ENCODE measurements at places on chromosomes 1 and 21.

- peak; percentile 56 for ATAC-seq
These were observed 33.1 kb downstream of the LTN1 start for GRCh38 chr21:28959367-28960099.

DNA sequence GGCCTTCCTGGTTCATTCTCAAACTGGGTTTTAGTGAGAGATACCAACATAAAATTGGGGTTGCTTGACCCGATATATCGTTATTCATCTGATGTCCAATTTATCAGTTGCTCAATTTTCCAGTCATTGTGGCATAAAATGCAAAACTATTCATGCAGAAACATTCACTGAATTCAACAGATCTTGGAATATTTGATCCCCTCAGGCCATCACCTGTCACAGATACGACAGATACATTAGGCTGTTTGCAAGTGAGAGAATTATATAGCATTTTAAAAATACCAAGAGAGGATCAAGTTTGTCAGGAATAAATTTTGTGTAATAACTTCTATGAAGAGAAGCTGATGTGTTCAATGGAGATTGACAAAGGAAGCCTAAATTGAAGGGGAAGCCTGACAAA lies 67.1 kb downstream of the MAP10 start:
- no peak for ATAC-seq

GRCh38 chr1:248798791-248799190 lies 26.9 kb downstream of the SH3BP5L start:
- ATAC-seq, result no peak

- peak; percentile 51 for ATAC-seq
These were observed 74.1 kb downstream of the GALNT2 start for GRCh38 chr1:230141021-230141648.

- no peak for ATAC-seq
These were observed 16.0 kb downstream of the ST6GALNAC3 start for GRCh38 chr1:76090283-76091203.

GRCh38 chr1:202956969-202957368 lies 1.1 kb downstream of the ADIPOR1 start:
- no peak for ATAC-seq

GRCh38 chr1:93845538-93846205 lies 33.3 kb downstream of the DNTTIP2 start:
- ATAC-seq, result peak; percentile 55

DNA sequence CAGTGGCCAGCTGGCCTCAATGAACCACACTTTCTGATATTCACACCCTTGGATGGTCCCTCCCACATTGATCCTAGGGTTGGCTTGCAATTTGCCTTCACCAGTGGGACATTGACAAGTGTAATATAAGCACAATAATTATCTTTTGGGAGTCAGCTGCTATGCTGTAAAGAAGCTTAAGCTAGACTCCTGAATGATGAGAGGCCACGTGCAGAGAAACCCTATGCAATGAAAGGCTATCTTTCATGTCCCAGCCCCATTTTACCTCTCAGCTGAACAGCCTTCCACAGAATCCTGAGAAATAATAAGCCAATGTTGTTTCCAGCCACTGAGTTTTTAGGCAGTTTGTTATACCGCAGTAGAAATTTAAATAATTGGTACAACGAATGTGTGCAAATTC lies 11.1 kb upstream of the C8A start:
- no peak for ATAC-seq

GRCh38 chr1:77063118-77063517 lies 156.1 kb downstream of the PIGK start:
- ATAC-seq, result no peak

GRCh38 chr1:222233444-222234158 lies 314.3 kb downstream of the HHIPL2 start:
- ATAC-seq, result no peak

- ATAC-seq, result no peak
These were observed 74.5 kb downstream of the S1PR1 start for GRCh38 chr1:101311146-101311920.

DNA sequence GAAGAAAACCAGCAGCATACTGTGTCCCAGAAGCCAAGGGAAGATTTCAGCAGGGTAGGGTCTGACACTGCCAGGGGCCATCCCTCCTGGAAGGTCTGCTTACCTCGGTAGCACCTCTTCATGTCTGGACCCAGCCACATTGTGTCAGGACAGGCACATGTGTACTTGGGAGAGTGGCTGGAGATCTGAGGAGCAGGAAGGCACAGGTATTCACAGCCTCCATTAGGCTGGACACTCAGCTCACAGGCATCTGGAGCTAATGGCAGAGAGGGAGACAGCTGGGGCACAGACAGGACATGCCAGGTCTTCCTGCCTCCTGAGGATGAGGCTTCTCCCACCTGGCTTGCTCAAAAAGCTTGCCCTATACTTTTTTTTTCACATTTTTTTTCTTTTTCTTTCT lies 19.9 kb upstream of the MAGOH start:
- no peak for ATAC-seq

GRCh38 chr1:246001837-246002230 lies 505.2 kb downstream of the SMYD3 start:
- ATAC-seq, result no peak

DNA sequence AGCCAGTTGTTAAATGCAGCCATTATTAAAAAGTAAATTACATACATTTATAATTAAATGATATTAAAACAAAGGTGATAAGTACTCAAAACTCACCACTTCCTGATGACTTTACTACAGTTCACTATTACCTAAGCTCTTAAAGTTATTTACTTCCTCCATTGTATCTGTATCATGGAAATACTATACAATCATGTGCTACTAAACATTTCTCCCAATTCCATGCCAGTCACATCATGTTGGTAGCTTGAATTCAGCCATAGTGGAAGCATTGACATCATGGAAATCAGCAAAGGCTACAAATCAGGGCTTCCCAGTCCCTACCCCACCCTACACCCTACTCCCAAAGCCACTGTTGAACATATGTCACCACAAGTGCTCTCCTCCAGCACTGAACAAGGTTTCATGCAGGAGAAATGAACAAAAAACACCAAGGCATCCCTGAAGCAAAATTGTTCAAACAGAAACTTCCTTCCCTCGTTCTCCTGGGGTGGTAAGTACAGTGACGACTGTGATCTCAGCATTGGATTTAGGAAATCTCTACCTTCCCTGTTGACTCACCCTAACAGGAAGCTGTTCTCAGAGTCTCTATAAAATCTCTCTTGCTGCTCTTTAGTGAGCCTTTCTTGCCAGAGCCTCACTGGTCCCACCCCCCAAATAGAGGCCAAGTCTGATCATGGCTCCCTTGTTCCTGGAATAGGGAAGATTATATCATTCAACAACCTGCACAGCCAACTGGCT lies 12.7 kb downstream of the VSIG8 start:
- no peak for ATAC-seq

GRCh38 chr1:47536646-47537118 lies 98.8 kb downstream of the FOXD2 start:
- ATAC-seq, result no peak

GRCh38 chr1:174812656-174813055 lies 187.1 kb upstream of the CACYBP start:
- no peak for ATAC-seq

DNA sequence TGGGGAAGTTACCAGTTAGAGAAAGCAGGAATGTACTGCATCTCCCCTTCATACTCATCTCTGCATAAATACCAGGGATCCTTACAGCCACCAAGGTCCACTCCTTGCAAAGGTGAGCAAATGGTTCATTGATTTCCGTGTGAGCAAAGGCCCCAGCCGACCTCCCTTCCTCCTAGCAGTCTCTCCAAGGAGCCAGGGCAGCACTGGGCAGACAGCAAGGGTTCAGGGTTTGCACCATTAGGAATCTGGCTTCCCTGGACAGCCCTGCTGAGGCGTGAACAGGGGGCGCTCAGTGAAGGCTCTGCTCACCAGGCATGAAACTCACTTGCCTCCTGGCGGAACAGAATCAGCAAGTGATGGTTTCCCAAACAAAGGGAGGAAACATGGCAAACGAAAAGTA lies 65.7 kb downstream of the MRPL37 start:
- no peak for ATAC-seq

- no peak for ATAC-seq
These were observed 71.9 kb downstream of the HIVEP3 start for GRCh38 chr1:41846625-41847405.

GRCh38 chr1:25031966-25032667 lies 102.0 kb upstream of the RUNX3 start:
- ATAC-seq, result peak; percentile 58

DNA sequence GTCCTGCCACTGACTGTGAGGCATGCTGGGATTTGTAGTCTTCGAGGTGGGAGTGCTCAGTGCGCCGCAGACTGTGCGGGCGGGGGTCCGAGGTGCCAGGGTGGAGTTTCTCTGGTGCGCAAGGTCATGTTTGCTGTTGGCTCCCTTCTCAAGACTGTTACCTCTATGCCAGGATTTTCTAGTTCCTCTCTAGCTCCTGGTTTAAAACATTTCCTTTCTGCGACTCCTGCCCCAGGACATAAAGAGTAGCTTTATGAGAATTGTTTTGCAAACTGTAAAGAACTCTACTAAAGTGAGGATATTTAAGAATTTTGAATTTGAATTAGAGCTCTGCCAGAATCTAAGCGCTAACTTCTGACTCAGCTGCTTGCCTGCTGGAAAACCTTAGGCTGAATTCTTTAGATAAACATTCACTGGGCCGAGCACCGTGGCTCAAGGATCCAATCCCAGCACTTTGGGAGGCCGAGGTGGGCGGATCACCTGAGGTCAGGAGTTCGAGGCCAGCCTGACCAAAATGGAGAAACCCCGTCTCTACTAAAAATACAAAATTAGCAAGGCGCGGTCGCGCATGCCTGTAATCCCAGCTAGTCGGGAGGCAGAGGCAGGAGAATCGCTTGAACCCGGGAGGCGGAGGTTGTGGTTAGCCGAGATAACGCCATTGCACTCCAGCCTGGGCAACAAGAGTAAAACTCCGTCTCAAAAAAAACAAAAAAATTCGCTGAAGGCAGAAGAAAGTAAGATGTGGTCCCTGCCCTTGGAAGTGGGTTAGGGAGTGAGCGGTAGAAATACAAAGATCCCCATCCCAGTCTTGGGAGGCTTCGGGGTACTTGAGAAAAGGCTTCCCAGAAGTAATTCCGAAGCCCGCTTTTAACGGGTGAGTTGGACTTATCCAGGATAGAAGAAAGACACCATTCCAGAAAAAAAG lies 992 bp upstream of the USP48 start:
- no peak for ATAC-seq

- no peak for ATAC-seq
These were observed 36.5 kb upstream of the SRRM1 start for GRCh38 chr1:24606621-24607020.

DNA sequence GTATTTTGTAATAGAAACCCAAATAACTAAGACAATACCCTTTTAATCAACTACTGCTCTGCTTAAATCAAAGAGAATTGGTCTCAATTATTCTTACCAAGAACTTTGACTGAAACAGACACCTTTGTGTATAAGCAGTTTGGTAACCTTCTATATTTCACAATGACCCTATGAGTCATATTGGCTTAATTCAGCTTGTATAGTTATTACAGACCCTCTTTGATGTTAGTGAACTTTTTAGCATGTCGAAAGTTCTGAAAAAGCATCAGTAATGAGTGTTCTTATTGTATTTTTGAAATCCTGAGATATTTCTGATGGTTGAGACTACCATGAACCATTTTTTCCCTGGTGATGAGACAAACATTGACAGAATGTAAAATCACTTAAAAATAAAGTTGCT lies 43.3 kb upstream of the RABGAP1L start:
- ATAC-seq, result no peak

GRCh38 chr1:24990136-24990535 lies 60.1 kb upstream of the RUNX3 start:
- no peak for ATAC-seq

- no peak for ATAC-seq
These were observed 321.0 kb upstream of the C1orf174 start for GRCh38 chr1:4221107-4221506.

- ATAC-seq, result no peak
These were observed 140.7 kb upstream of the WNT4 start for GRCh38 chr1:22283596-22283995.

GRCh38 chr1:169565335-169566271 lies 20.7 kb downstream of the F5 start:
- no peak for ATAC-seq

DNA sequence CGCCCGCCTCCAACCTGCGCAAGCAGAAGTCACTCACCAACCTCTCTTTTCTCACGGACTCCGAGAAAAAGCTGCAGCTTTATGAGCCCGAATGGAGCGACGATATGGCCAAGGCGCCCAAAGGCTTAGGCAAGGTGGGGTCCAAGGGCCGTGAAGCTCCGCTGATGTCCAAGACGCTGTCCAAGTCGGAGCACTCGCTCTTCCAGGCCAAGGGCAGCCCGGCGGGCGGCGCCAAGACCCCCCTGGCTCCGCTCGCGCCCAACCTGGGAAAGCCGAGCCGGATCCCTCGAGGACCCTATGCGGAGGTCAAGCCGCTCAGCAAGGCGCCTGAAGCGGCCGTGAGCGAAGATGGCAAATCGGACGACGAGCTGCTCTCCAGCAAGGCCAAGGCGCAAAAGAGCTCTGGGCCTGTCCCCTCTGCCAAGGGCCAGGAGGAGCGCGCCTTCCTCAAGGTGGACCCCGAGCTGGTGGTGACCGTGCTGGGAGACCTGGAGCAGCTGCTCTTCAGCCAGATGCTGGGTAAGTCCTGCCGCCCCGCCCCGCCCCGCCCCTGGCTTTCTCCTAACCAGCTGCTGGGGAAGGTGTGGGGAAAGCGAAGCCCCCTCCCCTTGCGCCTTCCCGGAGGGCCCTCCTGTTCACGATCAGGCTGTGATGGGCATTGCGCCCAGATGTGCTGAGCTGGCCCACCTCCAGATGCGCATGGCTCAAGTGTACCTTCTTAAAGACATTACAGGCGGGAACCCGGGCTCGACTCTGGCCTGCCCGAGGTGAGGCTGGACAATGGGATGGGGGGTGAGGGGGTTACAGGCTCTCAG lies 110.2 kb downstream of the NAV1 start:
- no peak for ATAC-seq

DNA sequence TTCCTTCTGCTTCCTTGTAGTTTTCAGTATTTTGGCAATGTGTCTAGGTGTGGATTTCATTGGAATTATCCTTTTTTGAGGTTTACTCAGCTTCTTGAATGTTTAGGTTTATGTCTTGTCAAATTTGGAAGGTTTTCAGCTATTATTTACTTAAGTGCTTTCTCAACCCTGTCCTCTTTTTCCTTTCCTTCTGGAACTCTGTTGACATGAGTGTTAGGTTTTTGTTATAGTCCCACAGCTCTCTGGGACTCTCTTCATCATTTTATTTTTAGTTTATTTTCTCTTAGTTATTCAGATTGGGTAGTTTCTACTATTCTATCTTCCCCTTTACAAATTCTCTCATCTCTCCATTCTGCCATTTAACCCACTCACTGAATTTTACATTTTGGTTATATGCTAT lies 63.1 kb upstream of the GPR88 start:
- ATAC-seq, result no peak

DNA sequence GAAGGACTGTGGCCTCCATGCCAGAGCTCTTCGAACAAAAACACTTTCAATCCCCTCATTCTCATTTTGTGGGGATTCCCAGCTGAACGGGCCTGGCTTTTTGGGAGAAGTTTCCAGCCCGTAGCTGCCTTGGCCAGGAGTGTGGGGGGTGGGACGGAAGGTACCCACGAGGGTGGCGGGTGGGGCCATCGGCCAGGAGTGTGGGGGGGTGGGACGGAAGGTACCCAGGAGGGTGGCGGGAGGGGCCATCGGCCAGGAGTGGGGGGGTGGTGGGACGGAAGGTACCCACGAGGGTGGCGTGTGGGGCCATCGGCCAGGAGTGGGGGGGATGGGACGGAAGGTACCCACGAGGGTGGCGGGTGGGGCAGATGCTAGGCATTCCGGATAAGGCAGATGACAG lies 71.7 kb upstream of the ZBTB18 start:
- ATAC-seq, result no peak

- no peak for ATAC-seq
These were observed 63.7 kb downstream of the IFI44 start for GRCh38 chr1:78713297-78713696.
